Upper lobe of right lung (tissue), 1 donor: ENCODE measurements at places on chromosomes 1 and 21. TPM values are rescaled to one million over a fixed set of nuclear protein-coding genes. Genes with fewer than 3 reads are reported as not detected.

DNA sequence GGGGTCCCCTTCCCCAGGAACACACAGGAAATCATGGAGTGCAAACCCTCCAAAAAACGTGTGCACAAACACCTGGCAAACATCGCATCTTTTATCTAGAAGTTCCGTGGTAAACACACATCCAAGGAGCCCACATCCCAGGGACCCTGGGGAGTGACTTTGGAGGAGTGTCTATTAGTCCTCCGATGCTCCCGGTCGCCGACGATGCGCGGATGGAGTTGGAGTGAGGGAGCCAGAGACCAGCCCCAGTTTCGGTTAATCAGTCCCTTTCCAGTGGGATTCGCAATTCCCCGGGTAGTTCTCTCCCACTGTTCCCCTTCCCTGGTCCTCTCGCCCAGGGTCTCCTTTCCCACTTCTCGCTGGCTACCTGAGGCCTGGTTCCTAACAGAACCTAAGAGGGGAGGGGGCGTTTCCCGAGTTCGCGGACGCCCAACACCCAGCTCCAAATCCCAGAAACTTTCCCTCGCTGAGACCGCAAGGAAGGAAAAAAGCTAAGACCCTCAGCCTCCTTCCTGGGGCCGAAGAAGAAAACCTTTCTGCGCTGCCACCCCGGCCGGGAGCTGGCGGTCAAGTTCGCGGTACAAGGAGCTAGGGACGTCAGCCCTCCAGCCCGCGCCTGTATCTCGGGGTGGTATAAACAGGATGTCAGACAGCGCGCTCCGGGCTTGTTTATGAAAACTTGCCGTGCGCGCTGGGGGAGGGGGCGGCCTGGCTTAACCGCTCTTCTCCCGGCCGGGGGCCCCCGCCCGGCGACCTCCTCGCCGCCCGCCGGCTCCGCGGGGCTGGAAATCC is 787 bp downstream of the JAK1 start:
- DNase-seq = peak; percentile 86

GRCh38 chr1:15323989-15324868 is 77.2 kb downstream of the FHAD1 start:
- peak; percentile 52 for DNase-seq

GRCh38 chr1:14782741-14783591 is 184.5 kb downstream of the KAZN start:
- DNase-seq = no peak

DNA sequence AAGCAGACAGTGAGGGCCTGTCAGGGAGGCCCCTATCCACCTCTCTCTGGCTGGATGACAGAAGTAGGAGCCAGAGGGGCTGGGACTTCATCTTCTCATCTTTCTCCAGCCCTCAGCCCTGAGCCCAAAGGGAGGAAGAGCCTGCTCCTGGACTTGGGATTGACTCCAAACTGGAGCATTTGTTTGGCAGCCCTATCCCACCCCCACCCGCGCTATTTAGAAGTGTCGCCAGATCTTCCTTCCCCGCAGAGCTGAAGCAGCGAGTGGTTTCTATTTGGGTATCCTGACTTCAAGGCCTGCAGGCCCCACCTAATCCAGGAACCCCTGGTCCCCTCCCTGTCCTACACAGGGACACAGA is 9.6 kb downstream of the NES start:
- DNase-seq = no peak

DNA sequence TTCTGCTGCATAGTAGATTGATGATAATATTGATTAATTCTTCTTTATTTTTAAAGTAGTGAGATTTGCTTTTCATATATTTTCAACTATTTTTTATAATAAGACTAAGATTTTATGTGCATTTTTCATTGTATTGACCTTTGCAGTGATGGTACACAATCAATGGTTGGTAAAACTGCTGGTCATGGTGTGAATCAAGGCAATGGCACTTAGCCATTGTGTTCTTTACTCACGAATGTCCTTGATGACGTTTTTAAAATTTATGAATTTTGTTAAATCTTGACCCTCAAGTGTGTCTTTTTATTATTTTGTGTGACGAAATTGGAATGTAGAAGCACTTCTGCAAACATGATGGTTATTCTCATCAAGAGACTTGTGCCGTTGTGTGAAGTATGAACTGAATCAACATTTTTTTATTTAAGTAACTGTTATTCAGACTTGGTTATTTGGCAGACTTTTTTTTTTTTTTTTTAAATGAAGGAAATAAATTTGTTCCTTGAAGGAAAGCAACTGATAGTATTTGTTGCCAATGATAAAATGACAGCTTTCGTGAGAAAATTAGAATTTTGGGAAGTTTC is 22.6 kb downstream of the CDC73 start:
- no peak for DNase-seq

DNA sequence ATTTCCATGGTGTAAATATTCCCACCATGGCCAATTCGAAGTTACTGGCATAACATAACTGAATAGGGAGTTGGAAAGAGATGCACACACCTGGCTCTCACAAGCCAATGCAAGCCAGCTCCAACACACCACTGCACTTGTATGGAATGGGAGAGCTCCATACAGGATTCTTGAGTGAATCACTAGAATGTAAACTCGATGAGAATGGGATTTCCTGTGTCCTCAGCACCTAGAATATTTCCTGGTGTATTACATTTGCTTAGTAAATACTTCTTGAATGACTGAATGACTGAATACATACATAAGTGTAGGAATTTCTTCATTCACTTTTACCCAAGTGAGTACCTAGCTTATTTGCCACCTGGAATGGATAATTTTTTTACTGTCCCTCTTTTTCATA is 16.2 kb upstream of the PPIE start:
- no peak for DNase-seq

DNA sequence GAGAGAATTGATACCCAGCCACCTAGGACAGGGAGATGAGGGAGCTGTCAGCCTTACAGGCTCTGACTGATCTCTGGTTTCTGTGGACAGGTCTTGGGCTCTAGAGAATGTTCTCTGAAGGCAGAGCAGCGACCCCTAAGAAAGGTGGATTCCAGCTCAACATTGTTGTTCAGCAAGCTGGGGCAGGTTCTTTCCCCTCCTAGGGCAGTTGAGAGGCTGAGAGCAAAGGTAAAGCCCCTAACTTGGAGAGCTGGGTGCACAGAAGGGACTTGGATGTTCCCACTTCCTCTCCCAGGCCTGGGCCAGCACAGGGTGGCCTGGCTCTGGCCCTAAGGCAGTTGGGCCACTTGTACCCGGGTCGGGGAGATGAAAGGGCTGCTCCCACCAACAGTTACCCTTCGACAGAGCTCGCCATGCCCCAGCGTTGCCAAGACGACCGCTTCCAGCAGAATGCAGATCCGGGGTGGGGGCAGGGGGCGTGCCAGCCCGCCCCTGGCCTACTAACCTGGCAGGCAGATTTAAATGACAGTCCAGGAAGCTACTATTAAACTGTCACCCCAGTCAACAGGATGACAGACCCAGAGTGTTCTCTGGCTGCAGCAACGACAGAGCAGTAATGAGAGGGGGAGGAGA is 31.6 kb downstream of the LRP8 start:
- peak; percentile 72 for DNase-seq

DNA sequence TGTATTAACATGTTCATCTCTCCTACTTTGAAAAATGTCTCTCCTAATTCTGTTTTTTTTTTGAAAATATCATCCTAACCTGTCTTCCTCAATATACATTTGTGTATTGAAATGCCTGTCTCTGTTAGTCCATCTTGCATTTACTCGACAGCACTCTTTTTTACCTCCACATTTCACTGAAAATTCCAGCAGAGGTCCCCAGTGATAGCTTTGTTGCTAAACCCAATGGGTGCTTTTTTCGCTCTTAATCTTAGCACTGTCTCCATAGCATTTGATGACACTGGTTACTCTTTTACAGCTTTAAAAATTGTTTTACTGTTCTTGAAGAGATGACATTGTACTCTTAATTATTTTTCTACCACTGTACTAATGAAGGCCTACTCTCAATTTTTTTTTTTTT is 10.8 kb downstream of the OSBPL9 start:
- no peak for DNase-seq

GRCh38 chr1:24420547-24420946 is 4.9 kb downstream of the NIPAL3 start:
- no peak for DNase-seq

- DNase-seq = no peak
These were observed 49.4 kb upstream of the FASLG start for GRCh38 chr1:172609528-172609927.

DNA sequence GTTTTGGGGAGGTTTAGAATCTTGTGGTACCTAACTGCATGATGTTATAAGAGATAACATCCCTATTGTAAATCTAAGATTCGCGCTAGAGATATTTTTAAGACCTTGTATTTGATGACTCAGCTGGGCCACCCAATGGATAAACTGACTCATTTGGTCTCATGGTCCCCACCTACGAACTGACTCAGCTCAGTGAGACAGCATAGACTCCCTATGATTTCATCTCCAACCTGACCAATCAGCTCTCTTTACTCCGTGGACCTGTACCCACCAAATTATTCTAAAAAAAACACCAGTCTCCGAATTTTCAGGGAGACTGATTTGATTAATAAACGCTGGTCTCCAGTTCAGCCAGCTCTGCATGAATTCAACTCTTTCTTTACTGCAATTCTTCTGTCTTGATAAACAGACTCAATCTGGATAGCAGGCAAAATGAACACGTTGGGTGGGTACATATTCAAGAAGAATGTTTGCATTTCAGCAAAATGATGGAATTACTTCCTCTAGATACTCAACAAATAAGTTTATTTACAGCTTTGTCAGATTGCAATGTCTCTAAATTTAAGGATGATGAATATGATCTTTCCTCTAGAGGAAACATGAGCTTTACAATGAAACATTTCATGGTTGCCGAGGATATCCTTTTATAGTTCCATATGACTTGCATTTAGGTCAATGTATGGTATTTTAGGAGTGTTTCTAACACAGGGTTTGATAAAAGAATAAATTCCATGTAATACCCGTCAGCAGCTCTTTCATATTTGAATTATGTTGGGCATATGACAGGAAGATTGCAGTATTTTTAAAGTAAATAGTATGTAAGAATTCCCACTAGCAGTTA is 516.6 kb upstream of the RGS18 start:
- no peak for DNase-seq

DNA sequence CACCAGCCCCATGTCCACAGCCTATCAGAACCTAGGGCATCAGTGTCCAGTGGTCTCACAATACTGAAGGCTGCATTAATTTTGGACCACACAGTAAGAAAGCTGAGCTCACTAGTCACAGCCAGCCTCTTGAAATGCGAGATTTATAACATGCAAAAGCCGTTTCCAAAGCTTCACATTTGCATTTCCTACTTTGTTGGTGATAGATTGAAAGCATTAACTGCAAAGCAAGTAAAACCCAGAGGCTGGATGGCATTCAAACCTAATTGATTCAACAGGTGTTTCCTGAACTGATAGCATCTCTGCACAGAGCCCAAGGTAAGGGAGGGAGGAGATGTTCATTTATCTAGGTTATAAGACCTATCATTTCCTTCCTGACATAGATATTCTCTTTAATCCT is 410.1 kb downstream of the OMA1 start:
- DNase-seq = no peak

The OR6K3 gene
- total RNA-seq = 2.3 TPM

The RBM11 gene
- total RNA-seq = 1.7 TPM

The UTS2 gene
- total RNA-seq = not detected

The TMEM269 gene
- total RNA-seq = not detected

The ROR1 gene
- 21.4 TPM for total RNA-seq

The RCSD1 gene
- total RNA-seq = 14.8 TPM

The USH2A gene
- total RNA-seq = not detected

The KCNN3 gene
- total RNA-seq = 7.6 TPM
